ENCODE measurements at places on chromosomes 12 and 14.

DNA sequence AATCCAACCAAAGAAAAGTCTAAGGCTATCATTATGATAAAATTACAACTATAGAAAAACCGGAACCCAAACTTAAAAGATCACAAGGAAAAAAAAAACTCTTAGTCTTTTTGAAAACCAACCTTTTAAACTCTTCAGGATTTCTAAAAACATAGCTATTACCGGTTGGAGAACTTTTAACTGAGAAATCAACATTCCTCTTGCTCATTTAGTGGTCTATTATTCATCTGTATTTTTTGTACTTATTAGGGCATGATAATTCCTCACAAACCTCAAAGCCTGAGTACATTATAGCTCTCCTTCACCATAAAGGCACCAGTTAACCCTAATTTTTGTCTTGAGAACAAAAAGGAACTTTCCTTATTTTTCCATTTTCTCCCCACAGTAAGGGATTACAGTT is 10.4 kb downstream of the LUM start:
- DNase-seq = peak; percentile 73

- no peak for DNase-seq
These were observed 16.6 kb downstream of the LRTM2 start for GRCh38 chr12:1836854-1837421.

GRCh38 chr12:40198601-40199000 is 26.2 kb upstream of the LRRK2 start:
- no peak for DNase-seq

- DNase-seq = no peak
These were observed 236.1 kb upstream of the NPAS3 start for GRCh38 chr14:32702562-32702961.

DNA sequence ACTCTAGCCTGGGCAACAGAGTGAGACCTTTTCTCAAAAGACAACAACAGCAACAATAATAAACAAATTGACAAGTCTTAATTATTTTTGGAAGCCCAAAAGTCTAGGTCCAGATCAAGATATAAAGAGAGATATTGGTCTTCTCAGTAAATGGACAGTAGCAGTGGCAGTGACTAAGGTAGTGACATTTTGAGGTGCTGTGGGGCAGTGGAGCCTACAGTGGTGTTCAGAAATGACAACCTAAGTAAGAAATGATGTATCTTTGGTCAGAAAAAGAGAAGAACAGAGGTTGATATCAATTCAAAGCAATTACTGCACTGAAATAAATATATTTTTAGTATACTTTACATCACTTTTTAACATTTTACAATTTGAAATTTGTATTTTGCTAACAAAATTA is 20.7 kb downstream of the METTL25 start:
- DNase-seq = no peak

GRCh38 chr12:28767836-28768348 is 381.2 kb upstream of the FAR2 start:
- DNase-seq = no peak

DNA sequence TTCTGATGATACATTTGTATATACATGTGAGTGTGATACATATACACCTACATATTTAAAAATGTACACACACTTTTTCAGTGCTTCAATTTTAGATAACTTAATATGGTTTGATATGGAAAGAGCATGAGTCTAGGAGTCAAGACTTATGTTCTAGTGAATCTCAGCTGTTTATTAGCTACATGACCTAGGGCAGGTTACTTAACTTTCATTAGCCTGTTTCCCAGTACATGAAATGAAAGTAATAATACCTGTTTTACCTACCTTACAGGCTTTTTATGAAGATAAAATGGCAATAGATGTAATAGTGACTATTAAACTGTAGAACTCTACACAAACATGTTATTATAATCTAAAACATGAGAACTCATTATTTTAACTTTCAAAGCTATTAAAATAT is 39.5 kb downstream of the KIF21A start:
- no peak for DNase-seq

DNA sequence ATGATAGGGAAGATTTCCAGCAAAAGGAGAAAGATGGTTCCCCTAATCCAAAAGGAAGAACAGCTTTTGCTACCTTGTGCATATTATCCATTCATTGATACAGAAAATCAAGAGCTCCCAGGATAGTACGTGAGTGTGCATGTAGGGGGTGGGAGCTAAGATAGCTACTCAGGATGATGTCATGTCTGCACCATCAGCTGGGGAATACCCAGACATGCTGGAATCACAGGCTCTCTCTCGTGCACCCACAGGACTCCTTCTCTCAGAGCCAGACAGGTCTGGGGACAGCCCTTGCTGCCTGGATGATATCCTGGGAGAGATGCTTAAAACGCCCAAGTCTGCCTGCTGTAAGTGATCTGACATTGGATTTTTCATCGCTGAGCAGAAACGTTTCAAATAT is 38.9 kb downstream of the FOXN3 start:
- peak; percentile 39 for DNase-seq

DNA sequence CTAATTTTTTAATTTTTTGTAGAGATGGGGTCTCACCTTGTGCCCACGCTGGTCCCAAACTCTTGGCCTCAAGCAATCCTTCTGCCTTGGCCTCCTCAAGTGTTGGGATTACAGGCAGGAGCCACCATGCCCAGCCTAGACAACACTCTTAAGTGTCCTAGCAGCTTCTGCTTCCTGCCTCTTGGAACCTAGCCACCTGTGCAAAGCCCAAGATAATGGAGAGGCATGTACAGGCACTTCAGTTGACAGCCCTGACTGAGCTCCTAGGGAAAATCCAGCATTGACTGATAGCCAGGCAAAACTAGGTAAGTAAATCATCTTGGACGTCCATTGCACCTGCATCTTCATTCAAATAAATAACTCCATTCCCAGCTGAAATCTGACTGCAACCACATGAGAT is 15.5 kb downstream of the COX14 start:
- DNase-seq = no peak

- DNase-seq = no peak
These were observed 109.9 kb downstream of the DERA start for GRCh38 chr12:16021026-16021425.

- DNase-seq = peak; percentile 36
These were observed 50.1 kb downstream of the CCDC88C start for GRCh38 chr14:91367173-91368171.

DNA sequence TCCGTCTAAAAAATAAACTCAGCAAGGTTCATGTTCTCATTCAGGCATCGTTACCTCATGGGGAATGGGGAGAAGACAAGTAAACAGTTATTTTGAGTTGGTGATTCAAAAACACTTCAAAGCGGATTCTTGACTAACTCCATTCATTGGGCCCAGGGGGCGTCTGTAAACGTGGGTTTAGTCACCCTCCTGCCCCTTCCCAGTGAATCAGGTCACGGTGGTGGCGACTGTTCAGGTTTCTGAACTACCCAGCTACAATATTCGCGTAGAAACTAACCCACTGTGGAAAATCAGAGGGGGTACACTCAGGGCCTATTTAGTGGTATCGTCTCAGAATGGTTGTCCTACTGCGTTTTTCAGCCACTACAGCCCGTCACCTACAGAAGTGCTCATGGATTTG is 15.2 kb downstream of the OR6S1 start:
- no peak for DNase-seq

- peak; percentile 96 for DNase-seq
These were observed 149.7 kb upstream of the ARHGAP5 start for GRCh38 chr14:31927348-31927832.

DNA sequence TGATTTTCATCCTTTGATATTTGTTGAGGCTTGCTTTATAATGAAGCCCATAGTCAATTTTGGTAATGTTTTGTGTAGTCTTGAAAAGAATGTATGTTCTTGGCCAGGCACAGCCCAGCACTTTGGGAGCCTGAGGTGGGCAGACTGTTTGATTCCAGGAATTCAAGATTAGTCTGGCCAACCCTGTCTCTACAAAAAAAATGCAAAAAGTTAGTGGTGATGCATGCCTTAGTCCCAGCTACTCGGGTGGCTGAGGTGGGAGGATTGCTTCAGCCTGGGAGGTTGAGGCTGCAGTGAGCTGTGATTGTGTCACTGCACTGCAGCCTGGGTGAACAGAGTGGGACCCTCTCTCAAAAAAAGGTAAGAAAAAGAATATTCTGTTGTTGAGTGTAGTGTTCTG is 10.8 kb downstream of the ETNK1 start:
- peak; percentile 14 for DNase-seq

DNA sequence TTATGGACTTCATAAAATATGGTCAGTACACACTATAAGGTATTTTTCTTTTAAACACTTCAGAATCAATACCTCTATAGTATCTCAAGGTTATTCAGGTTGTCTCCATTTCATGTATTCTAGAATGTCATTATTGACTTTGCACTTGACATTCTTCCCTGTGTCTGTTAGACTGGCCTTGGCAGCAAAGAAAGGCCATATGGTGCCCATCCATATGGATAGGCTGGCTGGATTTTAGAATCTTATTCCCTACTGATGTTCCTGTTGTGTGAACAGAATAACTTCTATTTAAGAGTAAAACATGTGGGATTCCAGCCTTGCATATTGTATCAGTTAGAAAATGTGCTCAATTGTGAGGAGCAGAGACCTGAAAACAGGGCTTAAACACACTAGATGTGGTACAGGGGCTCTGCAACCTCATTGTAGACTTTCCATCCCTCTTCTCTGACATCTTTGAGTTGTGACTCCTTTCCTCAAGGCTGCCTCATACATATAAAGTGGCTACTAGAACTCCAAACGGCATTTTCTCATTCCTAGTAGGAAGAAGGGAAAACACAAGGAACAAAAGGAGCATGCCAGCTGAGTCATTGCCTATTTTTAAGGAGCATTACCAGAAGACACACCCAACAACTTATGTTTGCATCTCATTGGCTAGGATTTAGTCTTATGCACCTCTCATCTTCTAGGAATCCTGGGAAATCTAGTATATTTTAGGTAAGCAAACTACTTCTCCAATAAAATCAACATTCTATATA is 221.2 kb upstream of the TMPO start:
- DNase-seq = no peak

GRCh38 chr12:3154006-3154405 is 76.8 kb downstream of the TSPAN9 start:
- DNase-seq = no peak

GRCh38 chr12:59494617-59495016 is 101.2 kb upstream of the SLC16A7 start:
- no peak for DNase-seq

GRCh38 chr14:102043251-102044025 is 43.4 kb downstream of the HSP90AA1 start:
- DNase-seq = no peak

- DNase-seq = peak; percentile 28
These were observed 1.9 kb downstream of the SRGAP1 start for GRCh38 chr12:63846238-63846967.

Measured in fibroblast of skin of right quadriceps (primary cell).